ENCODE measurements at places on chromosomes 2 and 18.

DNA sequence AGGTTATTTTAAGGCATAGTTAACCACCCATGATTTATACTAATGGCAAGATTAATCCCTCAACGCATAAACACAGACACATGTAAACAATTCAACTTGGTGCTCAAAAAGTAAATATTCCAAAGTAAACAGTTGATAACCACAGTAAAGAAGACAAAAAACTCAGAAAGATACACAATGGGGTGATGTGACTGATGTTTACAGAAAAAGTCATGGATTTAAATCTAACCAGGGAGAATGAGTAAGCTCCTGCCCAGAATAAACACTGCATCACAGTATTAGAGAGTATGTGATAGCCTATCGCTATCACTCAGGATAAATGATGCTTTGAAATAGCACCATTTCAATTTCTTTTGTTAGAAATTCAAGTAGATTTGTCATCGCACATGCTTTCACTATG lies 49.3 kb downstream of the HIBCH start:
- H3K4me1 ChIP-seq, result peaks cover 18% of the 10 kb centered on the region
- no peak overlapping the region for H3K4me3 ChIP-seq

- DNase-seq, result no peak
- no peak overlapping the region for H3K27ac ChIP-seq
- no peaks in the 10 kb centered on the region for H3K4me1 ChIP-seq
Measured at GRCh38 chr2:58870704-58871103, 629.6 kb upstream of the FANCL start.

- H3K27me3 ChIP-seq, result no peaks in the 10 kb centered on the region
- no peak overlapping the region for H3K27ac ChIP-seq
- H3K4me1 ChIP-seq, result no peaks in the 10 kb centered on the region
- no peak for DNase-seq
- H3K36me3 ChIP-seq, result peaks cover 24% of the 10 kb centered on the region
Measured at GRCh38 chr2:190506666-190507065, 27.9 kb downstream of the NEMP2 start.

DNA sequence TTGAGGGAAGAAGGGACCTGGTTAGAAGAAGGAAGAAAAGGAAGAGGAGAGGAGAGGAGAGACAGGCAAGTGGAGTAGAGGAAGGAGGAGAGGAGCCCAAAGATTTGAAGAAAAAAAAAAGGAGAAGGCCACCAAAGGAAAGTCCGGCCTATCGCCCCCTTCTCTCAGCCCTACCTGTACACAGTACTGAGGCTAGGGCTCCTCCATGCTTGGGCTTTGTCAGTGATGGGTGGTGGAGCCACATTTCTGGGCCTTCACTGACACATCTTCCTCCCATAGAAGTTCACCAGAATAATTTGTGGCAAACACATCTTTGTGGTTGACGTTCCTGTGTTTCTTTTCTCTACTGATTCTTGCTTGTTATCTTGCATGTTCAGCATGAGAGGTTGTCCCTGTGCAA lies 125.4 kb downstream of the DTNA start:
- no peaks in the 10 kb centered on the region for H3K36me3 ChIP-seq
- no peak overlapping the region for H3K27ac ChIP-seq
- no peak overlapping the region for H3K4me3 ChIP-seq

DNA sequence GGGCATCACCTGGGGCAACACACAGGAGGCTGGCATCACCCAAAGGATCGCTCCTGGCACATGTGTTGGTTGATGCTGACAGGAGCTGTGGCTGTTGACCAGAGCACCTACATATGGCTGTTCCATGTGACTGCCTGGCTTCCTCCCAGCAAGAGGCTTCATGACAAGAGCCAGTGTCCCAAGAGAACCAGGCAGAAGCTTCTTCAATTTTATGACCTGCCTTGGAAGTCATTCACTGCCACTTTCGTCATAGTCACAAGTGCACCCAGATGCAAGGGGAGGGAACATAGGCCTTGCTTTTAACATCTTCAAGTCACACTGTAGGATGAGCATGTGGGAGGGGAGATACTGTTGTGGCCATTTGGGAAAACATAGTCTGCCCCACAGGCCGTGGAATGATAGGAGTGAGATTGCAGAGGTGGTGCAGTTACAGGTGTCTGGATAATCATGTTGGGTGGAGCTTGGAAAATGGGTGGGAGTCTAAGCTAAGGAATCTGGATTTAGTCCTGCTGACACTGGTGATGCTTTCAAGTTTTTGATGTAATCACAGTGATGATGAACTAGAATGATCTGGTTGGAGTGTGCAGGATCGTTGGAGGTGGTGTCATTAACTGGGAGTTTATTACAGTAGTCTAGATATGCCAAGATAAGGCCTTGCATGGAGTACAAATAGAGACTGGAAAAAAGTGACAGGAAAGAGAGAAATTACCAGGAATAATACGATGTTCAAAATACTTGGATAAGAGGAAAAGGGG lies 107.0 kb downstream of the RAPGEF4 start:
- no peaks in the 10 kb centered on the region for H3K36me3 ChIP-seq
- no peaks in the 10 kb centered on the region for H3K4me1 ChIP-seq
- H3K27ac ChIP-seq, result no peak overlapping the region

DNA sequence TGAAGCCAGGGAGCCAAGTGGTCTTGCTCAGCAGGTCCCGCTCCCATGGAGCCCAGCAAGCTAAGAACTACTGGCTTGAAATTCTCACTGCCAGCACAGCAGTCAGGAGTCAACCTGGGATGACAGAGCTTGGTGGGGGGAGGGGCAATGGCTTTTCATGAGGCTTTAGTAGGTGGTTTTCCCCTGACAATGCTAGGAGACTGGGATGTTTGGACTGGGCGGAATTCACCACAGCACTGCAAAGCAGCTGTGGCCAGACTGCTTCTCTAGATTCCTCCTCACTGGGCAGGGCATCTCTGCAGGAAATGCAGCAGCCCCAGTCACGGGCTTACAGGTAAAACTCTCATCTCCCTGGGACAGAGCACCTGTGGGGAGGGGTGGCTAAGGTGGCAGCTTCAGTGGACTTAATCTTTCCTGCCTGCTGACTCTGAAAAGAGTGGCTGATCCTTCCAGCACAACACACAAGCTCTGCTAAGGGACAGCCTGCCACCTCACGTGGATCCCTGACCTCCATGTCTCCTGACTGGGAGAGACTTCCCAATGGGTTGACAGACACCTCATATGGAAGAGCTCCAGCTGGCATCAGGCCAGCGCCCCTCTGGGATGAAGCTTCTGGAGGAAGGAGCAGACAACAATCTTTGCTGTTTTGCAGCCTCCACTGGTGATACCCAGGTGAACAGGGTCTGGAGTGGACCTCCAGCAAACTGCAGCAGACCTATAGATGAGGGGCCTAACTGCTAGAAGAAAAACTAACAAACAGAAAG lies 349.7 kb upstream of the ST6GAL2 start:
- H3K27ac ChIP-seq, result no peak overlapping the region
- no peak overlapping the region for H3K4me3 ChIP-seq
- H3K27me3 ChIP-seq, result no peaks in the 10 kb centered on the region

DNA sequence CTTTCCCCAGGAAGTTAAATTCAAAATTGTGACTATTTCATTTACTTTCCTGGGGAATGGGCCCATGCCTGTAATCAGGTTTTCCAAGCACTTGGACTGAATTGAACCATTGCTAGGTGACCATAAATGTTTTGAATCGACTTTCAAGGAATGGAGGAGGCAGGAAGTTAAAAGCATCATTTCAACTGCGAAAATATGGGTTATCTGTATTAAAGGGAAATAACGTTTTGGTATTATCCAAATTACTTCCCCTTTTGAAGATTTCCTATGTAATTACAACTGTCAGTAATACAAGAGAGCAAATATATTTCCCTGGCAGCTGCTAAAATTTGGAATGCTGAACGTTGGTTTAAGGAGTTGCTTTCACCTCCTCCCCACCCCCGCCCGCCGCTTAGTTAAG lies 19.0 kb downstream of the PNO1 start:
- no peak overlapping the region for H3K4me3 ChIP-seq
- H3K27me3 ChIP-seq, result no peaks in the 10 kb centered on the region
- no peaks in the 10 kb centered on the region for H3K4me1 ChIP-seq
- H3K27ac ChIP-seq, result no peak overlapping the region
- peaks cover 81% of the 10 kb centered on the region for H3K36me3 ChIP-seq
- DNase-seq, result no peak

DNA sequence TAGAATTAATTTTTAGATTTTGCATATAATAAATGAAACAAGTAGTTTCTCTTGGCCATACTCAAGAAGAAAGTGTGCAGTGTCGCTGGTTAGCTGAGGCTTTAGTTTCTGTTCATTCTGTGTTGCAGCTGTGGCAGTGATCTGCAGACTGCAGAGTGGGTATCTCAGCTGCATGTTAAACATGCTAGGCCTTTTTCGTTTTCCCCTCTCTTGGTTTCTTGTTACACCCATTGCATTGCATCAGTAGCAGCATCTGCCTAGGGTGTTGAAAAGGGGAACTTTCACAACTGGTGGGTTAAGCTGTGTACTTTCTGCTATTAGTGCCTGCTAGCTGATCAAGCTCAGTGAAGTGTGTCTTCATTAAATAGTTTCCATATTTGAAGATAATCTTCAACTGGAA lies 51.3 kb downstream of the ACSL3 start:
- peaks cover 37% of the 10 kb centered on the region for H3K36me3 ChIP-seq
- H3K27me3 ChIP-seq, result no peaks in the 10 kb centered on the region
- H3K4me3 ChIP-seq, result no peak overlapping the region

GRCh38 chr18:45326505-45326904 lies 288.8 kb upstream of the SLC14A2 start:
- no peak overlapping the region for H3K4me3 ChIP-seq
- H3K4me1 ChIP-seq, result peaks cover 8% of the 10 kb centered on the region

- H3K27me3 ChIP-seq, result no peaks in the 10 kb centered on the region
- no peak overlapping the region for H3K4me3 ChIP-seq
- no peak for DNase-seq
- no peaks in the 10 kb centered on the region for H3K36me3 ChIP-seq
- peaks cover 10% of the 10 kb centered on the region for H3K4me1 ChIP-seq
Measured at GRCh38 chr2:169065422-169065821, 3.9 kb upstream of the DHRS9 start.

- no peaks in the 10 kb centered on the region for H3K27me3 ChIP-seq
- peak within 1 kb of the TSS; percentile 51 for H3K4me3 ChIP-seq
- DNase-seq, result peak; percentile 44
- no peak within 1 kb of the TSS for H3K27ac ChIP-seq
- H3K4me1 ChIP-seq, result peaks cover 8% of the 10 kb centered on the region
Measured at GRCh38 chr2:40451918-40452605, at the start of gene SLC8A1. TSS of gene SLC8A1 (minus strand) at chr2:40452090.

DNA sequence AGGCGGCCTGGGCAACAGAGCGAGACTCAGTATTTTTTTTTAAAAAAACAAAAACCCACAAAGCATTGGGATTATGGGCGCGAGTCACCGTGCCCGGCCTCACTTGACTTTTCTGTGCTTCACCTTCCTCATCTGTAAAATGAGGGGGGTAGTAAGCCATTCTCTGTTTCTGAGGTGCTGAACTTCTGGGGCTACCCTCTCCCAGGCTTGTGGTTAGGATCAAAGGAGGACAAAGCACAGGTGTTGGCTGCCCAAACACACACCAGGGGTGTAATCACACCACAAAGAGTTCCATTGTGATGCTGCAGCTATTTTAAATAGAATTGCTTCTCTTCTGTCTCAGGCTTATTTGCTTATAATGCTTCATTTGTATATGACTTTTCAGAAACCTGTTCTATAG lies 35.8 kb upstream of the INHBB start:
- H3K36me3 ChIP-seq, result peaks cover 74% of the 10 kb centered on the region
- DNase-seq, result no peak
- peaks cover 21% of the 10 kb centered on the region for H3K4me1 ChIP-seq

GRCh38 chr18:2572171-2572569 lies 813 bp downstream of the NDC80 start:
- H3K27me3 ChIP-seq, result no peaks in the 10 kb centered on the region
- peaks cover 14% of the 10 kb centered on the region for H3K4me1 ChIP-seq
- peak overlapping the region; percentile 70 for H3K4me3 ChIP-seq
- H3K27ac ChIP-seq, result peak overlapping the region; percentile 100
- no peak for DNase-seq
- H3K36me3 ChIP-seq, result peaks cover 48% of the 10 kb centered on the region

- no peak overlapping the region for H3K4me3 ChIP-seq
- no peaks in the 10 kb centered on the region for H3K36me3 ChIP-seq
- no peaks in the 10 kb centered on the region for H3K27me3 ChIP-seq
- H3K4me1 ChIP-seq, result no peaks in the 10 kb centered on the region
- DNase-seq, result no peak
- no peak overlapping the region for H3K27ac ChIP-seq
Measured at GRCh38 chr18:78605255-78605654, 374.4 kb upstream of the SALL3 start.

DNA sequence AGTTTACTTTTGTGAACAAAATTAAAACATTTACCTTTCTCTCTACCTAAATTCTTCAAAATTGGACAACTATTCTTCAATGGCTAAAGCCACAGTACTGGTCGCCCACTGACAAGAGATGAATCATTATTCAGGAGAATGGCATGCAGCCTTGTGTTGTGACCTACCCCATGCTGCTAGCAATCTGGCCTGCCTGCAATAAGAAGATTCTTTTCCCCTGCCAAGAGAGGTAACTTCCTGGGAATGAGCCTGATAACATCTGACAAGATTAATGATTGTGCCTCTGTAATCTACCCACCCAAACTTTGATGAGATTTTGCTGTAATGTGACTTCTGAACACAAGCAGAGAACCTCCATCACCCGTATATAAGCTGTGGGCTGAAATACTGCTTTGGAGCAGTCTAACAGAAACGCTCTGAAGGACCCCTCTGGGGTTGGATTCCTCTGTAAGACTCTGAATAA lies 47.0 kb upstream of the ST3GAL5 start:
- H3K4me3 ChIP-seq, result no peak overlapping the region
- DNase-seq, result peak; percentile 87
- H3K27me3 ChIP-seq, result no peaks in the 10 kb centered on the region

GRCh38 chr18:42178376-42179080 lies 223.5 kb downstream of the PIK3C3 start:
- DNase-seq, result no peak
- no peaks in the 10 kb centered on the region for H3K27me3 ChIP-seq
- no peak overlapping the region for H3K27ac ChIP-seq
- H3K4me3 ChIP-seq, result no peak overlapping the region

GRCh38 chr2:62184512-62185230 lies 11.2 kb upstream of the B3GNT2 start:
- no peak for DNase-seq
- no peak overlapping the region for H3K4me3 ChIP-seq
- H3K27me3 ChIP-seq, result no peaks in the 10 kb centered on the region
- no peaks in the 10 kb centered on the region for H3K4me1 ChIP-seq
- H3K36me3 ChIP-seq, result no peaks in the 10 kb centered on the region

- no peaks in the 10 kb centered on the region for H3K27me3 ChIP-seq
- H3K4me3 ChIP-seq, result no peak overlapping the region
- peaks cover 62% of the 10 kb centered on the region for H3K4me1 ChIP-seq
- H3K36me3 ChIP-seq, result no peaks in the 10 kb centered on the region
- DNase-seq, result peak; percentile 31
Measured at GRCh38 chr18:77059294-77059916, 73.2 kb downstream of the MBP start.

GRCh38 chr2:238689871-238690389 lies 158.0 kb upstream of the TWIST2 start:
- no peaks in the 10 kb centered on the region for H3K27me3 ChIP-seq
- no peak overlapping the region for H3K27ac ChIP-seq
- no peaks in the 10 kb centered on the region for H3K36me3 ChIP-seq
- H3K4me1 ChIP-seq, result peaks cover 13% of the 10 kb centered on the region
- no peak overlapping the region for H3K4me3 ChIP-seq

- no peaks in the 10 kb centered on the region for H3K4me1 ChIP-seq
- no peak overlapping the region for H3K27ac ChIP-seq
- H3K27me3 ChIP-seq, result no peaks in the 10 kb centered on the region
- DNase-seq, result no peak
Measured at GRCh38 chr2:234518986-234519642, 22.2 kb upstream of the ARL4C start.

- H3K4me3 ChIP-seq, result no peak overlapping the region
- H3K36me3 ChIP-seq, result no peaks in the 10 kb centered on the region
- H3K27ac ChIP-seq, result no peak overlapping the region
- no peaks in the 10 kb centered on the region for H3K27me3 ChIP-seq
Measured at GRCh38 chr2:116456429-116456828, 1358.1 kb upstream of the DDX18 start.

Measured in SJSA1 (cell line).